Endodermal cell (in vitro differentiated cells): ENCODE measurements at places on chromosomes 12 and 14. TPM values are rescaled to one million over a fixed set of nuclear protein-coding genes. Genes with fewer than 3 reads are reported as not detected.
A peak's percentile ranks its signal among the peaks of the same experiment; 100 is the strongest.

DNA sequence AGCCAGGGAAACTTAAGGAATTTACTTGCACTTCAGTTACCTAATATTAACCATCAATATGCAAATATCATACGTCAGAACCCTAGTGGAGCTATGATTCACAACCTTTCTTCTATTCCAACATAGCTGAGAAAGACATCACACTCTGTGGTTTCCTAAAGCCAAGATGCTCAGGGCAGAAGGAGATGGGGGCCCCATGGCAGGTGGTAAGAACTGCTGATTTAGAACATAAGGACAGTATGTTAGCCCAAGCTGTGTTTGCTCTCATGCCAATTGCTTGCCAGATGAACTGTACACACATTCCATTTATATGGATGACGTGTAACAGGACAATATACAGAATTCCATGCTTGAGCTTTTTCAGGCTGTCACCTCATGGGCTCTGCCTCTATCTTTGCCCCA is 34.6 kb downstream of the HECTD4 start:
- H3K36me3 ChIP-seq = no peaks in the 10 kb centered on the region
- H3K27me3 ChIP-seq = no peaks in the 10 kb centered on the region
- no peaks in the 10 kb centered on the region for H3K4me1 ChIP-seq
- H3K27ac ChIP-seq = no peak overlapping the region
- H3K4me3 ChIP-seq = no peak overlapping the region

GRCh38 chr14:43914041-43914693 is 592.9 kb downstream of the FSCB start:
- no peaks in the 10 kb centered on the region for H3K36me3 ChIP-seq
- no peak overlapping the region for H3K4me3 ChIP-seq
- no peak overlapping the region for H3K27ac ChIP-seq
- no peak for DNase-seq
- H3K4me1 ChIP-seq = no peaks in the 10 kb centered on the region

KRT74 gene
- not detected in 2 replicates for total RNA-seq

DNA sequence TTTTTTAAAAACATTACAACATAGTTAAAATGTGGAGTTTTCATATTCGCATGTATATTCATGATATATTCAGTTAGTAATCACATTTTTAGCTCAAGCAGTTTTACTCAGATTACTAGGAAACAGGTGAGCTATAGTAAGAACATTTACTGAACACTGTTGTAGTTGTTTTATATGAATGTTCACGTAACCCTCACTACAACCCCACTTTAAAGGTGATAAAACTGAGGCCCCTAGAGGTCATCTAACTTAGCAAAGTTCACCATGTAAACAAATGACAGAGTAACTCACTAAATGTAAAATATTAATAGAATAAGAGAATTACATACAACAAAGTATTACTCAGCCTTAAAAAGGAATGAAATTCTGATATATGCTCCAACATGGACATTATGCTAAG is 26.0 kb downstream of the RPAP3 start:
- H3K27ac ChIP-seq = no peak overlapping the region
- no peaks in the 10 kb centered on the region for H3K27me3 ChIP-seq
- no peaks in the 10 kb centered on the region for H3K4me1 ChIP-seq
- peaks cover 50% of the 10 kb centered on the region for H3K36me3 ChIP-seq
- no peak for DNase-seq

EPS8 gene
- 8.0 and 8.1 TPM in 2 replicates for total RNA-seq

CMKLR1 gene
- 0.16 TPM in 1 of 2 replicates, not detected in the other for total RNA-seq

GRCh38 chr12:51683763-51684357 is 92.8 kb downstream of the SCN8A start:
- no peak overlapping the region for H3K4me3 ChIP-seq
- H3K27ac ChIP-seq = no peak overlapping the region
- DNase-seq = no peak
- no peaks in the 10 kb centered on the region for H3K27me3 ChIP-seq
- H3K36me3 ChIP-seq = no peaks in the 10 kb centered on the region

DNA sequence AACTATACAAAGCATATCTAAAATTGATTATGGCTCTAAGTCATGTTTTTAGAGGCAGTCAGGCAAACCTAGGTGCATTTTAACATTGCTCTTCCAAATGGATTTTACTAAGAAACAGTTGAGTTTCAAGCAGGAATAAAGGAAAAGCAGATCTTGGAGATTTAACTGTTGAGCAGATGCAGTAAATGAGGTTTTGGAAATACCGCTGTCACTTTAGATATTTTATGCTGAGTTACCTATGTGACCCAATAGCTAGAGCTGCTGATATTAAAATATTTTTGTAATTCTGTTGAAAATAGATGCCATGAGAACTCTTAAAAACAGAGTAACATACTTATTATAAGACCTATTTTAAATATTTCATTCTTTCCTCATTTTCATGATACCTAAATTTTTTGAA is 181.4 kb downstream of the SYT1 start:
- DNase-seq = no peak
- H3K27ac ChIP-seq = no peak overlapping the region
- H3K27me3 ChIP-seq = no peaks in the 10 kb centered on the region
- peak overlapping the region; percentile 68 for H3K4me3 ChIP-seq

GRCh38 chr14:101412739-101413138 is 148.6 kb upstream of the DIO3 start:
- no peak for DNase-seq
- no peaks in the 10 kb centered on the region for H3K27me3 ChIP-seq
- H3K27ac ChIP-seq = no peak overlapping the region
- no peaks in the 10 kb centered on the region for H3K36me3 ChIP-seq
- no peaks in the 10 kb centered on the region for H3K4me1 ChIP-seq
- H3K4me3 ChIP-seq = no peak overlapping the region

DNA sequence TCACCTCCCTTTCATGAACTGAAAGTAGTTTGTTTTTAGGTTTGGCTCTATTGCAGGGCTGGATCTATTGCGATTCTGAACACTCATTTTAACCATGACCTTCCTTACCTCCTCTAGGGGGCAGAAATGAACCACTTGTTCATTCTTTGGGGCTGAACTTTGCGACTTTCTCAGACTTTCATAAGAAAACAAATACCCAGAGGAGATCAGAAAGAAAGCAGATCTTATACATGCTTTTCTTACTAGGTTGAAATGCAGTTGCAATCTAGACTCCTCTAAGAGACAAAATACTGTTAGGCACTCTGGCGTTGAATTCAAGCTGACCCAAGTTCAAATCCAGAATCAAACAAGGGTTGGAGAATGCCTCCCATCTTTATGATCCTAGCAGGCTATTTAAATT is 32.6 kb upstream of the PLEKHG3 start:
- H3K27ac ChIP-seq = no peak overlapping the region
- H3K27me3 ChIP-seq = peaks cover 4% of the 10 kb centered on the region
- no peak for DNase-seq
- H3K4me3 ChIP-seq = no peak overlapping the region

DNA sequence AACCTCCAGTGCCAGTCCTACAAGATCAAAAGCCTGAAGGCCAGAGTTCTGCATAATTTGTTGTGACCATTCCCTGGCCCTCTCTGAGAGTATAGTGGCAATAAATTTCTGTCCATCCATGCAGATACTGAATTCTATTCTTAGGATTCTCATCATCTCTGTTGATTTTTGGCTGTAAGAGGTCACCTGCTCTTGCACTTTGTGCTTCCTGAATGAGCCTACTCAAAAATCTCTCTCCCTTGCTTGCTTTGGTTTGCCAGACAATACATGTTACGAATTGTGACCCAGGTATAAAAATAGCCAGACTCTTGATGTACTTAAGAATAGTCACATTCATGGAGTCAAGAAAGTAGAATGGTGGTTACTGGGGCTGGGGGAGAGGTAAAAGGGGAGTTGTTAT is 16.7 kb downstream of the ZNF664 start:
- no peak overlapping the region for H3K4me3 ChIP-seq
- H3K27ac ChIP-seq = no peak overlapping the region
- H3K36me3 ChIP-seq = peaks cover 83% of the 10 kb centered on the region
- no peaks in the 10 kb centered on the region for H3K27me3 ChIP-seq

DNA sequence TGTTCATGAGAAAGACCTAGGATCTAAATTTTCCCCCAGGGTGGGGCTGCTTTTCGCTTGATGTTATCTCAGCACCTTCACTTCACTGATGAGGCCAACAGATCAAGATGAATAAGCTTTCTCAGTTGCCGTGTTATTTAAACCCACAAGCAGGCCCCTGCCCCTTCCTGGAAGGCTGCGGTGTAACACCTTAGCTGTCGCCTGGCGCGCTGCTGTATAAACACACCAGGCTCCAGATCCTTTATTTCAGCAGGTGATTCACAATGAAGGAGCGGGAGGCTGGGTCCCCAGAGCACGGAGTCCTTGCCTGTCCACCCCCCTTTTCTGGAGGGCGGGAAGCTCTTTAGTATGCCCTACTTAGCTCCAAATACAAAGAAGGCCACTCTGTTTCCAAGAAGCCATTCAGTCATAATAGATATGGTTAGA is 515.4 kb downstream of the FUT8 start:
- no peaks in the 10 kb centered on the region for H3K27me3 ChIP-seq
- DNase-seq = peak; percentile 81
- H3K27ac ChIP-seq = no peak overlapping the region

DNA sequence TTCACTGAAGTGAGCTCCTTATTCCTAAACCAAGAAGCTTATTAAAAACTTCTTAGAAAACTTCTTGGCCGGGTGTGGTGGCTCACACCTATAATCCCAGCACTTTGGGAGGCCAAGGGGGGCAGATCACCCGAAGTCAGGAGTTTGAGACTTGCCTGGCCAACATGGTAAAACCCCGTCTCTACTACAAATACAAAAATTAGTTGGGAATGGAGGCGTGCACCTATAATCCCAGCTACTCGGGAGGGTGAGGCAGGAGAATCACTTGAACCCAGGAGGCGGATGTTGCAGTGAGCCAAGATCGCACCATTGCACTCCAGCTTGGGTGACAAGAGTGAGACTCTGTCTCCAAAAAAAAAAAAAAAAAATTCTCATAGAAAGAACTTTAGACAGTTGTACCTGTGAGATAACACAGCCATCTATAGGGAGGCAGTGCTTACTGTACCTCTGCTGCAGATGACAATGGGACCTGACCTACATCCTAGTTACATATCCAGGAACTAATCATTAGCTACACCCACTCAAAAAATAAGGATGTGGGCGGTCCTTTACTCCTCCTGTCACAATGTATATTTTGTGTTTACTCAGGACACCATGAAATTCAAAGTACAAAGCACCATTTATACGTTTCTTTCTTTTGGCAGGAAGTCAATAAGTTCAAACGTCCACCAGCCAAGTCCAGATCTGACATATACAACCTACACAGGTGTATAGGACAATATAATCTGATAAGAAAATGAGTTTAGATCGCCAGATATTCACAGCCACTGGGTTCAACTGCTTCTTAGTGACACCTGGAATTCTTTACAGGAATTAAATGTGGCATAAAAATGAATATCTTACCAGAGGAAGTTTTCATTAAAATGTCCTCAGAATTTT is 14.9 kb downstream of the STXBP6 start:
- no peak overlapping the region for H3K27ac ChIP-seq
- H3K4me1 ChIP-seq = no peaks in the 10 kb centered on the region
- no peaks in the 10 kb centered on the region for H3K36me3 ChIP-seq
- no peak for DNase-seq
- no peak overlapping the region for H3K4me3 ChIP-seq

- peaks cover 3% of the 10 kb centered on the region for H3K4me1 ChIP-seq
- no peak for DNase-seq
- H3K4me3 ChIP-seq = no peak overlapping the region
- H3K27me3 ChIP-seq = no peaks in the 10 kb centered on the region
- no peak overlapping the region for H3K27ac ChIP-seq
These were observed 17.5 kb upstream of the LDHB start for GRCh38 chr12:21675096-21675495.

DNA sequence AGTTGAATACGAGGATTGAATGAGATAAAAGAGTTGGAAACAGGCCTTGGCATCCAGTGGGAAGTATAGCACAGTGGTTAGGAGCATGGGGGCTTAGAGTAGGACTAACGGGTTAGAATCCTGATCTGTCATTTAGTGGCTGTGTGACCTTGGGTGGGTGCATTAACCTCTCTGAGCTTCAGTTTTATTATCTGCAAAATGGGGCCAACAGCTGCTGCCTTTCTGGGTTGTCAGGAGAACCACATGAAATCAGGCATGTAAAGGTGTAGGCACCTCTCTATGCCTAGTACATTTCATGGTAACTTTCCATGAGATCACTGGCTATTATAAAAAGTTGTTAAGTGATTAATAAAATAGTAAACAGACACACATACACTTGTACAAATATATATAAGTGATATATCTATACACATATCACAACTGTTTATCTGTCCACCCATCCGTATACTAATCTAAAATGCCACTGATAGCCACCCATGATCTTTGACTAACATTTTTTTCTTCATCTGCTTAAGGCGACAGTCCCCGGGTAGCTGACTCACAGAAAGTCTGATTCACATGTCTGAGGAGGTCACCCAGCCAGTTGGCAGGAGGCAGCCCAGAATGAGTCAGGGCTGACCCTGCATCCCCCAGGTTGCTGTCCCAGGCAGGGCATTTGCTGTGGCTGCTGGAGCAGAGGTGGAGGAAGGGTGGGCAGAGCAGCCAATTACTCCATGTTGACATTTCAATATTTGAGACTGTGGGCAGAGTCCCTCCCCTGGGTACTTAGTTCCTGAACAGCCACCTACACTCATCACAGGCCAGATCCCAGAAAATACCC is 125.6 kb upstream of the NOS1 start:
- peaks cover 5% of the 10 kb centered on the region for H3K4me1 ChIP-seq
- no peak overlapping the region for H3K27ac ChIP-seq
- H3K4me3 ChIP-seq = no peak overlapping the region
- no peaks in the 10 kb centered on the region for H3K27me3 ChIP-seq
- no peaks in the 10 kb centered on the region for H3K36me3 ChIP-seq

DNA sequence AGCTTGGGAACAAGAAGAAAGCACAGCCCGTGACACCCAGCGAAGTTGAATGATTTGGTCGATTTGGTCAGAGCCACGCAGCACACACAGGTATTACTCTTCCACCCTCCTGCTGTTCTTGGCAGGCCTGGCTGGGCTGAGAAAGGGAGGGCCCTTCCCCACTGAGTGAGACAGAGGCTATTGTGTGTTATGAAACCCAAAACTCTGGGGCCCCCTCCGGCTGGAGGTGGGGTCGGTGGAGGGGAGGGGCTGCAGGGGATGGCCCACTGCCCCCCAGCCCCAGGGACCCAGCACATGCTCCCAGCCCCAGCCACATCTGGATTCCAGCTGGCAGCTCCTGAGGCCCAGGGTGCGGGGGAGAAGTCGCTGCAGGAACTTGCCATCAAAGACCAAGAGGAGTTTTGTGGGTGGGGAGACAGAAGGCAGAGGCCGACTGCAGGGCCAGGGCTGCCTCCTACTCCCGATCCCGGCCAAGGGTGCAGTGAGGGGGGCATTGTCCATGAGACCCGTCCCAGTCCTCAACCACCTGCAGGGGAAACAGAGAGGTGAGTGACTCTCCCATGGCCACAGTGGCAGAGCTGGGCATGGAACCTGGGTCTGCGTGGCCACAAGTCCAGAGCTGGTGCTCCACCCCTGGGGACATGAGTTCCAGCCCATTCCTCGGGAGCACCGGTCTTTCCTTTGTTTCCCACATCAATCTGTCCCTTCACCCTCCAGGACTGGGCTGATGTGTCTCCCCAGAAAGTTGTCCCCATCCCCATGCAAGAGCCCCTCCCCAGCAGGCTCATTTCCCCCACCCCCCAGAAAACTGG is 8.7 kb downstream of the TMEM119 start:
- no peaks in the 10 kb centered on the region for H3K4me1 ChIP-seq
- no peak overlapping the region for H3K27ac ChIP-seq
- peak; percentile 78 for DNase-seq
- H3K4me3 ChIP-seq = no peak overlapping the region
- H3K27me3 ChIP-seq = no peaks in the 10 kb centered on the region
